ACHN (cell line): ENCODE measurements at places on chromosomes 1 and 21.
A peak's percentile ranks its signal among the peaks of the same experiment; 100 is the strongest.

DNA sequence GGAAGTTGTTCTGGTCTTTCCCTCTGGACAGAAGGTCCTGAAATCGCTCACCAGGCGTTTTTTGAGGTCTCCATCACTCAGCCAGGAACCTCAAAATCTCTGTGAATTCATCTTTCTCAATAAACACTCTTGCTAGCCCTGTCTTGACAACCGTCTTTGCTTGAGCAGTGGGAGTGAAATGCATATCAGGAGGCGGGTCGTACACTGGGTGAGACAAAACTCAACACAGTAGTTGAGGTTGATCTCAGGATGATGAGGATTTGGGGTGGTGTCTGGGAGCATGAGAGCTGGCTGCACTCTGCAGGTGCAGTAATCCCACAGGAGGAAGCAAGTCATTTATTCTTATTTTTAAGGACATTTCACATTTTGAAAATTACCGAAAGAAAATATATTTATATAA lies 1.9 kb downstream of the GPR25 start:
- no peak for DNase-seq

DNA sequence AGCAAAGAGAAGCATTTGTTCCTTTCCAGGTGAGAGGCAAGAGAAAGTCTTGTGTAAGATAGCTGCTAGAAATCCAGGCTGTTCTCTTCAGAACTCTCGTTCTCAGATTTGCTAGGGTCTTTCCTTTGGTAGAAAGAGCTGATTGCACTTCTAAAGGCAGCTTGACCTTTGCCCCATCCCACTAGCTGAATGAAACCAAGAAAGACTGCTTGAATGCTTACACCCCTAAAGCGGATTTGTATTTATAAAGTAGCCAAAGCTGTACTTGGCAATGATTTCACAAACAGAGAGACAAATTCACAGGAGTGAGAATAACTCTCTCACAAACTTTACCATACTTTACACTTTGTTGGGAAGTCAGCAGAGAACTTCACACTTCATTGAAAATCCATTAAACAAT lies 424.1 kb downstream of the TTLL7 start:
- DNase-seq = no peak

DNA sequence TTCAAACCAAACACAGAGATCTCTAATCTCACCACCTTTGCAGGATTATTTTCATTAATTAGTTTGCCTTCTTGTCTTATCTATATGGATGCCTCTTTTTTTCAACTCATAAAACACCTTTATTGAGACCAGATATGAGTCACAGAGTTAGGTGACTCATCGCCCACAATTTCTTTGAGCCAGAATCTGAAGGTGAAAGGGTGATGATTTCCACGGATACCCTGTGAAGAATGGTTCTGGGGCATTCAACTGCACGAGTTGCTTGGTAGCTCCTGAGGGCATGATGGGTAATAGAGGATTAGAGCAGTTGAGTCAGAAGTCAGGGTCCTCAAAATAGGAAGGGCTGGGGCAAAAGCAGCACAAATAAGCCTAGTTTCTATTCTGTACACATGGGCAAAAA lies 128.2 kb downstream of the TBX19 start:
- DNase-seq = peak; percentile 64

DNA sequence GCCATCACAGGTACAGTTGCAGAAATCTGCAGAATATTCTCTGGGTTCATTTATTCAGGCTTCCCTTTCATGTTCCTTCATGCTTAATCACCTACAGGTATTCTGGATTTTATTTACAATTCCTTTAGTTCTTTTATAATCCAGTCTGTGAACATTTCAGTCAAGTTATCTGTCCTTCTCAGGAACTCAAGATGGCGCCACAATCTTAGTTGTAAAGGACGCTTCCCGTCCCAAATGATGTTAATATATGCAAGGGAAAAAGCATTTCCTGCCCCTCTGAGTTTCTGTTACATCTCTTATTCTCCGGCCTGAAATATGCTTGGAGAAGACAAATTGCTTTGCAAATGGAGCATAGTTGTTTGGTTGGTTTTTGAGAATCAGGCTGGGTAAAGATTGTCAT lies 19.3 kb downstream of the F3 start:
- DNase-seq = peak; percentile 47

GRCh38 chr21:35273333-35273732 lies 224.2 kb upstream of the RUNX1 start:
- no peak for DNase-seq

DNA sequence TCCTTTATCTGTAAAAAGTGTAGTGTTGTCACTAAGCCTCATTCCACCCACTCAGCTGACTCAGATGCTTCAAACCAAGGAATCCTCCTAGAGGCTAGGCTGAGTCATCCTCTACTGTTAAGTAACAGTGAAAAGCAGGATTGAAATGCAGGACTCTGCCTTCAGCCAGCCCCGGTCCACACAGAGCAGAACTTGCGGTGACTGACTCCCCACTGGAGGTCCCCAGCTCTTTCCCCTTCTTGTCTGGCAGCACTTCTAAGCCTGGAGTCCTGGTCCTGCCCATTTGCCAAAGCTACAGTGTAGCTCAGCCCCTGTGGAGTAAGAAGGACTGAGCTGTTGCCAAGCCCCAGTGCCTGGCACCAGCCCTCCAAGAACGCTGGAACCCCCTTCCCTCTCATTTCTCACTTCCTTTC lies 1.7 kb downstream of the RAB7B start:
- DNase-seq = peak; percentile 89

- no peak for DNase-seq
Measured at GRCh38 chr1:116544588-116545358, 26.1 kb downstream of the CD58 start.

DNA sequence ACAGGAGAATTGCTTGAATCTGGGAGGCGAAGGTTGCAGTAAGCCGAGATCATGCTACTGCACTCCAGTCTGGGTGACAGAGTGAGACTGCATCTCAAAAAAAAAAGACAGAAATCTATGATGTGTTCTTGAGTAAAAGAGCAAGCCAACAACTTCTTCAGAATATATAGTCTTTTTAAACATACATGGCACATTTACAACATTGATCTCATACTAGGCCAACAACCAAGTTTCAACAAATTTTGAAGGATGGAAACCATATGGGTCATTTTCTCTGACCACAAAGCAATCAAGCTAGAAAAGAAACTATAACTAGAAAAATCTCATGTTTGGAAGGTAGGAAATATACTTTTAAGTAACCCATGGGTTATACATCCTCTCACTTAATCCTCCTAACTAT lies 38.3 kb downstream of the PAFAH2 start:
- no peak for DNase-seq

- DNase-seq = no peak
Measured at GRCh38 chr1:27941671-27942540, 7.1 kb downstream of the SMPDL3B start.

DNA sequence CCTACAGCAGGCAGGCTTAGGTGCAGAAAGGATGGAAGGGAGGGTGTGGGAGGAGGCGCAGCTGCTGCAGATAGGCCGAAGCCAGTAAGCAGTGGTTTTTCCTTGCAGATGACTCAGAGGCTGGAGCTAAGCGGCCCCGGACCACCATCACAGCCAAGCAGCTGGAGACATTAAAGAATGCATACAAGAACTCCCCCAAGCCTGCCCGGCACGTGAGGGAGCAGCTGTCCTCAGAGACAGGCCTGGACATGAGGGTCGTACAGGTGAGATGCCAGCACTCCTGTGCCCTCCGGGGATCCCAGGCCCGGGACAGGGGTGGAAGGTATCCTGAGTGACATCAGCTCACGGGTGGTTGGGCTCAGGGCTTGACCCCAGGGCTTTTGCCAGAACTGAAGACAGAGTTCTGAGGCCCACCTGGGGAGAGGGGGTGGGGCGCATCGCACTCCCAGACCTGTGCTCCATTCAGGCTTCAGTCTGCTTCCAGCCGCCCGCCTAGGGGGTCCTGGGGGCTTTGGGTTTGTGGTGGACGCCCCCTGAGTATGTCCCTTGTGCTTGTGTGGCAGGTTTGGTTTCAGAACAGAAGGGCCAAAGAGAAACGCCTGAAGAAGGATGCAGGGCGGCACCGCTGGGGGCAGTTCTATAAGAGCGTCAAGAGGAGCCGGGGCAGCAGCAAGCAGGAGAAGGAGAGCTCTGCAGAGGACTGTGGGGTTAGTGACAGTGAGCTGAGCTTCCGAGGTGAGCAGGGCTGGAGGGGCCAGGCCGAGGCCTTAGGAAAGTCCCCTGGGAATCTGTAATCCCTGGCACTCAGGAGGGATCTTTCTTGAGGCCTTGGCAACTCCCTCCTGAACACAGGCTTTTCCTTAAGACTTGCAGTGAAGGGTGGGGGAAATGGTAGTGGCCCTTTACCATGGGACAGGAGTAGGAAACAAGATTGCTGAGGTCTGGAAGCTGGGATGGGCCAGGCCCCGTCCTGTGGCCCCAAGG lies 41.5 kb downstream of the LHX4 start:
- DNase-seq = no peak

DNA sequence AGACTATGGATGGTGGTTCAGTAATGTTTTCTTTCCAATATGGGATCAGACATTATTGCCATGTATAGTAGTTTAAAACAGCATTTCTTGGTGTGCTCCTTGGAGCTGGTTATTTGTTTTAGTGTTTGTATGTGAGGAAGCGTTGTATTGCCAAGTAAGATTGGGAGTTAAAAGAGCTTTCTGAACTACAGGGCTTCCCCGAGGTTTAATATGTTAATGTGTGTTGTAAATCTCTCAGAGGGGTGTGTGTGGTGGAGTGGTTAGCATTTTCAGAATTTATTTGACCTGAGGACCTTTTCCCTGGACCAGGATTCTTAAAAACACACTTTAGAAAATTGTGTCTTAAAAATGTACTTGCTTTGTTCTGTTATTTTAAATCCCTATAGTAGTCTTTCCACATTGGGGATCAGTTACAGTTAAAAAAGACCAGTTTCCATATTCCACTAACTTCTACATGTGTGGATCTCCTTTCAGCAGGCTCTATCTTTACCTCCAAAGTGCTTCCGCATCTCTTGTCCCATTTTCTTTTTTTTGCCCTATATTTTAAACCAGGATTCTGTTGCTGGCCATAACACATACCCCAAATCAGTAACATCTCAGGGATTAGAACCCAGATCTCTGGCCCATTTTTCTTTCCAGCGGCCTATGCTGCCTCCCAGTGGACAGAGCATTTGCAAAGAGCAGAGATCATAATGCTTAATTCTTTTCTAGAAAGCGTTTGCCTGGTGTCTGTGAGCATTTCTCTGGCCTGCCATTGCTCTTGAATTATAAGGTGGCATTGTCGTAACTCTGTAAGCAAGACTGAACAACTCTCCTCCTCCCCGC lies 58.6 kb downstream of the PBX1 start:
- DNase-seq = peak; percentile 59

- DNase-seq = peak; percentile 94
Measured at GRCh38 chr1:159996653-159997052, 35.1 kb downstream of the PIGM start.

DNA sequence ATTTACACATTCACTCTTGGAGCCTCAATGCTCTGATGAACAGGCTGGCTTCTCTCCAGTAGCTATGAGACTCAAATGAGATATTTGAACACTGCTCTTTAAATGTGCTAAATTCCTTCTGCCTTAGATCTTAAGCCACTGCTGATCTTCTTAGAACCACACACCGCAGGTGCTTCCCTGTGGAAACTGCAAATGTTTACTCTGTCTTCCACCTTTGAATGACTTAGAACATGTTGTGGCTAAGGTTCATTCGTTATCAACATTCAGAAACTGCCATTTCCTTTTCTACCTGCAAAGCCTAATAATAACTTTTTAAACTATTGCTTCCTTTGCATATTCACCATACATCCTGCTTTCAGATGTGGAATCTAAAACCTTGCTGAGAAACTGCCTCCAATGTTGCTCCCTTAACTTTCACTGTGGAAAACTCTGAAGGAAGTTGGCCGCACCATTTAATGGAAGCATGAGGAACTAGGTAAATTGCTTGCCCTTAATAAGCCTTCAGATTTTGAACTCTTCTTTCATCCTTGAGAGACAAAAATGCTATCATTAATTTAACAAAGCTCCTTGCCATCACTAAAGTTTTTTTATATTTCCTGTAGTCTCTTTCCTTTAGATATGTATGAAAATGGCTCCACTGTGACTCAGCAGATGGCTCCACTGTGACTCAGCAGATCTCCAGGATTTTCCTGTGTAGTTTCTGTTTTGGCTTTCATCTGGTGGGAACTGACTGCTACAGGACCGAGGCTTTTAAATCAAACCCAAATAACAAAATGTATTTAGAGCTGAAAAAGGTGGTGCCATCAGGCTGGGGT lies 143.8 kb downstream of the TNFSF18 start:
- peak; percentile 99 for DNase-seq

GRCh38 chr1:170711682-170712081 lies 47.8 kb downstream of the PRRX1 start:
- no peak for DNase-seq

DNA sequence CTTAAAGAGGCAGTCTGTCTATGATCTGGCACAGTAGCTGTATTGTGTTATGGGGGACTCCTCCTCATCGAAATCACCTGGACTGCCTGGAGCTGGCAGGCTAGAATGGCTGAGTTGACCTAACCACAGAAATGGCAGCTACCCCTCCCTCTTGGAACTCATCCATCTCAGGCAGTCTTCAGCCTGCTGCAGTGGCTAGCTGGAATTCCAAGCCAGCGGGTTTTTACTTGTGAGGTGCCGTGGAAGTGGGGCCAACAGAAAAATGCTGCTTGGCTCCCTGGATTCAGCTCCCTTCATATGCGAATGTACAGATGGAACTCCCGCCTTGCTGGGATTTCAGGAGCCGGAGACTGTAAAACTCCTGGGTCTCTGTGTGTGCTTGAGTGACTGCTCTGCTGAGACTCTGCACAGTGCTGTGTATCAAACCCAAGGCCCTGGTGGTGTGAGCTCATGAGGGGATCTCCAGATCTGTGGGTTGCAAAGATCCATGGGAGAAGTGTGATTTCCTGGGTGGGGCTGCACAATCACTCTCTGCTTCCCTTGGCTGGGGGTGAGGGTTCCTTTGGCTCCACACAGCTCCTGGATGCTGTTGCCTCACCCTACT lies 316.9 kb downstream of the CTH start:
- no peak for DNase-seq

DNA sequence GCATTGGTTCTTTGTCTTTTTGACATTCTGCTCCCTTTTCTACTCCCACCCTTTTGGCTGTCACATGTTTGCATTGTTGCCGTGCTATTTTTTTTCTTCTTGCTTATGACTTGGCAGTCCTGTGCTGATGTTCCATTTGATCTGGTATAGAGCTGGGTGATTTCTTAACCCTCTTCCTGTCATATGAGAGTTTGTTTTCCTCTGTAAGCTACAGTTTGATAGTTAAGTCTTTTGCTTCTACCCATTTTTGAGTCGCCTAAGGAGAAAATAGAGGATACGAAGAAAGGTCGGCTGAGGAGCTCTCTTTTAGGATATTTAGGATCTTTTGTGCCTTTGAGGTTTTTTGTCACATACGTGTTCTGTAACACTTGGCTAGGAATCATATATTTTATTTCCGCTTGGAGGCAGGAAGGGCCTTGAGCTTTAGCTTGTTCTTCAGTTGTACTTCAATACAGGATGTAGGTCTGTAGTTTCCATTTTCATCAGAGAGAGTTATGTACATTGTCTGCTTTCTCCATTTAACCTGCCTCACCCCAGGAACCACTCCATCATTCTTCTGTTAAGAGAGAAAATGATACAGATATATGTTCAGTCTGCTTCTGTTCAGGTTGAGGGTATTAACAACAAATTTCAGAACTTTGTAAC lies 150.7 kb downstream of the BACH1 start:
- DNase-seq = no peak
